Aorta (tissue), 5 donors: ENCODE measurements at places on chromosomes 5 and 9. TPM values are rescaled to one million over a fixed set of nuclear protein-coding genes. Genes with fewer than 3 reads are reported as not detected.

GRCh38 chr9:16211946-16212345, 658.5 kb downstream of the BNC2 start:
- no peak overlapping the region for H3K4me3 ChIP-seq

DNA sequence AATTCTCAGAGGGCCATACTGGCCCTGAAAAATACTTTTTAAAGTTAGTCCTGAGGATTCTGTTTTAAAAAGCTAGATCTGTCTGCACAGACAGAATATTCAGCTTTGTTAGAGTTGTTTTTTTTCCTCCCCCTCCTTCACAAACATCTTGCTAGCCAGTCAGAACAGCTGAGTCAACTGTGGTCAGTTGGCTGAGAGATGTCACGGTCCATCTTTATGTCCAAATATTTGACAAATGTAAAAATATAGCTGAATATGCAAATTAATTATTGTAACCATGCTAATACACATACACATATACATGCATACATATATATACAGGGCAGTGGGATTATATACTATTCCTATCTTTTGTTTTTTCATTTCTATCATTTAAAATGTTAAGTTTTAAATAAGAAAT, 33.9 kb downstream of the UNC13B start:
- H3K27me3 ChIP-seq: no peaks in the 10 kb centered on the region
- no peak overlapping the region for H3K4me3 ChIP-seq
- H3K36me3 ChIP-seq: no peaks in the 10 kb centered on the region
- no peak overlapping the region for H3K27ac ChIP-seq
- DNase-seq: no peak

GRCh38 chr5:172405226-172406107, 48.9 kb downstream of the SH3PXD2B start:
- H3K4me1 ChIP-seq: peaks cover 7% of the 10 kb centered on the region
- no peak for DNase-seq
- H3K27ac ChIP-seq: no peak overlapping the region
- no peaks in the 10 kb centered on the region for H3K27me3 ChIP-seq
- H3K4me3 ChIP-seq: no peak overlapping the region

The CLIC3 gene
- total RNA-seq: 7.0 TPM

- H3K27ac ChIP-seq: no peak overlapping the region
- H3K4me1 ChIP-seq: peaks cover 9% of the 10 kb centered on the region
- H3K27me3 ChIP-seq: no peaks in the 10 kb centered on the region
- H3K4me3 ChIP-seq: no peak overlapping the region
These were observed 26.9 kb downstream of the RAI14 start for GRCh38 chr5:34682926-34683623.

DNA sequence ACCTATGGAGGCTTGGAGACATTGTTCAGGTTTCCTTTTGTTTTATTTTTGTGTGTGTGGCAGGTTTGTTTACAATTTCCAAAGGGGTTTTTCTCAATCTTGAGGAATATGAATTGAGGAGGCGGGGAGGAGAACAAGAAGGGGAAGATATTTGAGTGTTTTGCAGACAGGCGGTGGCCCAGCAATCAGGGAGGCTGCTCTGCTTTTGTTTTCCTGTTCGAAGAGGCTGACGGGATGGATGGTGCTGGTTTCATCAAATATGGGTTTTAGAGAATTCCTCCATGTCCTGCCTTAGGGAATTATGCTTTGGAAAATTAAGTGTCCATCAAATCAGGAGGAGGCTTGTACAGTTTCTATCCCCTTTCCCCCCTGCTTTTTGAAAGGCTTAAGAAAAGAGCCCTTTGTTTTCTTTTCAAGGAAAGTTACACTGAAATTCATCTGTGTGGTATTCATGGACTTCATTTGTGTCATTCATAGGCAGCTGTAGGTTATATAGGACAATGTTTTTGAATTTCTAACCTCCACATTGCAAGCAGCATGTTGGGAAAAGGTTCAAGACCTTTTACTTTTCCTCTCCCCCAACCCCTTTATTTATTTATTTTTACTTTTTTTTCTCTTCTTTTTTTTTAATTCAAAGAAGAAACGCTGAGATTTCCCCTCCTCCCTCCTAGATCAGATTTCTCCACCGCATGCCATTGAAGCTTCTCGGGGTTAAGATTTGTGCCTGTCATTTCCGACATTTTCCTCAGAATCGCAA, 107.4 kb downstream of the ZNF462 start:
- no peaks in the 10 kb centered on the region for H3K4me1 ChIP-seq
- no peak overlapping the region for H3K4me3 ChIP-seq
- H3K27me3 ChIP-seq: no peaks in the 10 kb centered on the region
- peaks cover 5% of the 10 kb centered on the region for H3K36me3 ChIP-seq
- no peak for DNase-seq

DNA sequence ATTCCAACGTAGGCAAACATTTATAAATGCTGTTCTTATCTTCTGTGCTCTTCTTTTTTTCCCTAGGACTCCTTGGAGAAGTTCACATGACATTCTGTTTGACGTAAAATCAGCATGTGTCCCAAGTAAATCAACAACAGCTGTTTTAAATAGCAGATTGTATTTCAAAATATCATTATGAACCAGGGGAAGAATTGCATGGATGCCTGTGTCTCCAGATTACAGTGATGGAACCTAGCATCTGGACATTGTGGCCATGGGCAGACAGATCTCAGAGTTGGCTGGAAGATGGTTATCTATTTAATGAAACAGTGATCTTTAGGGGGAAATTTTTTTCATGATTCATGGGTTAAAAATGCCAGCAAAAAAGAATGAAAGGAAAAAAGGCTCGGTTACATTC, 222.0 kb downstream of the MAN2A1 start:
- no peaks in the 10 kb centered on the region for H3K4me1 ChIP-seq
- no peaks in the 10 kb centered on the region for H3K36me3 ChIP-seq
- no peak overlapping the region for H3K27ac ChIP-seq
- H3K27me3 ChIP-seq: no peaks in the 10 kb centered on the region

DNA sequence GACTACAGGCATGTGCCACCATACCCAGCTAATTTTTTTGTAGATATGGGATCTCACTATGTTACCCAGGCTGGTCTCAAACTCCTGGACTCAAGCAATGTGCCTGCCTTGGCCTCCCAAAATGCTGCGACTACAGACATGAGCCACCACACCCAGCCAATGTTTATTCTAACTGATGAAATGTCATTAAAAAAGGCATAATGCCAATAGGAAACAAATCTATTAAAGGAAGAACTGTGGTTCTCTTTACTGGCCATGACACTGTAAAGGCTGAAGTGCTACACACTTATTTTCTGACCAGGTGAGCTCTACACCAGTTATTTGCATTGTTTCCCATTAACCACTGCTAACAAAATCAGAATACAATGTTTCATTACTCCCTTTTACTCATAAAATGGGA, 106.0 kb downstream of the STRBP start:
- no peak overlapping the region for H3K4me3 ChIP-seq
- no peaks in the 10 kb centered on the region for H3K4me1 ChIP-seq
- DNase-seq: no peak
- no peaks in the 10 kb centered on the region for H3K36me3 ChIP-seq
- H3K27ac ChIP-seq: no peak overlapping the region
- no peaks in the 10 kb centered on the region for H3K27me3 ChIP-seq

DNA sequence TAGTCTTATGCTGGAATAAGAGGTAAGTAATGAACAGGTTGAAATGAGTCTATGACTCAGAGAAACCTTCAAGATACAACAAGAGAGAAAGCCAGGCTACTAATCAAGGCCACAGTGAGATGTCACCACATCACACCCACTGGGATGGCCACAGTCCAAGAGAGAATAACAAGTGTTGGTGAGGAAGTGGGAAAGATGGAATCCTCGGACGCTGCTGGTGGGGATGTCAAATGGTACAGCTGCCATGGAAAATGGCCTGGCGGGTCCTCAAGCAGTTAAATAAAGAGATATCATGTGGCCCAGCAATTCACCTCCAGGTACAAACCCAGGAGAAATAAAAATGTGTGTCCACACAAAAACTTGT, 41.9 kb upstream of the NEURL1B start:
- no peaks in the 10 kb centered on the region for H3K27me3 ChIP-seq
- no peak for DNase-seq
- no peaks in the 10 kb centered on the region for H3K36me3 ChIP-seq
- H3K27ac ChIP-seq: no peak overlapping the region
- H3K4me3 ChIP-seq: no peak overlapping the region

DNA sequence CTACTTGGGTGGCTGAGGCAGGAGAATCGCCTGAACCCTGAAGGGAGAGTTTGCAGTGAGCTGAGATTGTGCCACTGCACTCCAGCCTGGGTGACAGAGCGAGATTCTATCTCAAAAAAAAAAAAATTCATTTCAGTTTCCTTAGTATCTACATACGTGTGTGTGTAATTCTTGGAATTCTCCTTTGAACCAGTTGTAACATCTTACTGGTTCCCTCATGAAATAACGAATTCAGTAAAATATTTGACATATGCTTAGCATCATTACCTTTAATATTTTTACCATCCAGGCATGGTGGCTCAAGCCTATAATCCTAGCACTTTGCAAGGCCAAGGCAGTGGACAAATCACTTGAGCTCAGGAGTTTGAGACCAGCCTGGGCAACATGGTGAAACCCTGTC, 8.8 kb downstream of the PHYHD1 start:
- H3K4me1 ChIP-seq: no peaks in the 10 kb centered on the region
- no peaks in the 10 kb centered on the region for H3K36me3 ChIP-seq
- no peaks in the 10 kb centered on the region for H3K27me3 ChIP-seq
- no peak for DNase-seq

The CDHR2 gene
- total RNA-seq: not detected
